ENCODE measurements at places on chromosomes 4 and X.

DNA sequence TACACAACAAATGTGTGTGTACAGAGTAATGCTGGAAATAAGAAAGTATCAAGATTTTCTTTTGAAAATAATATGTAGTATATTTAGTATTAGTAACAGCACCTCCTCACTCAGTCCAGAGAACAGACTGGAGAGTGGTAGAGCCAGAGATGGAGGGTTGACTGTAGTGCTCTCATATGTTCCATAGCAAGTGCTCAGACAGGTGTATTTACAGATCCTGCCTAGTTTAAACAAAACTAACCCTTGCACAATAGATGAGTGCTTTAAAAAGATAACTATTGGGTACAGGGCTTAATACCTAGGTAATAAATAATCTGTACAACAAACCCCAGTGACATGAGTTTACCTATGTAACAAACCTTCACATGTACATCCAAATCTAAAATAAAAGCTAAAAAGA, 381.0 kb upstream of the EMCN start:
- DNase-seq = no peak

DNA sequence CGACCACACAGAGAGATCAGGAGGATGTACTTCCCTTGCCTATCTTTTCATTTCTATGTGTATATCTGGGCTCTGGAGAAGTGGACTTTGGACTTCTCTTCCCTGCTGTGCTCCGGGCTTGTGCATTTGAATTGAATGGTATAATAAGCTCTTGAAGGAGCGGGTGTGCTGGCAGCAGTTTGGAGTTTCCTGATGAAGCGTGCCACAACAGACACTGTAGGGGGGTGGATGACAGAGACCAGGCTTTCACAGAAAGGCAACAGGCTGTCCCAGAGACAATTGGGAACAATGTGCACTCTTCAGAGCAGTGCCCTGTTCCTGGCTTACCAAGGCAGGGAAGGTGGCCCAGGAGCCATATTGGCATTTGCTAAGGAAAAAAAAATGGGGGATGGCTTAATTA, 170.1 kb downstream of the FRMPD4 start:
- no peak for DNase-seq

- DNase-seq = no peak
Measured at GRCh38 chrX:46647251-46647650, 73.7 kb downstream of the CHST7 start.

DNA sequence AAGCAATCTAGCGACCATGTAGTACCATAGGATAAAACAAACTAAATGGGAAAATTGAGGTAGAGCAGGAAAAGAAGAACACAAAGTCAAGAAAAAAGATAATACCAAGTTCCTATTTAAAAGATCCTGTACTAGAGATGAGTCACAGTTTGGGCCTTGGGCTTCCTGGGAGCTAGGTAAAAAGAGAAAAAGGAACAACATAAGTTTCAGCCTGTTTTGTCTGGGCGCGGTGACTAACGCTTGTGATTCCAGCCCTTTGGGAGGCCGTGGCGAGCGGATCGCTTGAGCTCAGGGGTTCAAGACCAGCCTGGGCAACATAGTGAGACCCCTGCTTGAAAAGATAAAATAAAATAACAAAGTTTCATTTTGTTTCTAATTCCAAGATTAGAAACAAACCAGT, 14.0 kb upstream of the TMEM156 start:
- peak; percentile 63 for DNase-seq

DNA sequence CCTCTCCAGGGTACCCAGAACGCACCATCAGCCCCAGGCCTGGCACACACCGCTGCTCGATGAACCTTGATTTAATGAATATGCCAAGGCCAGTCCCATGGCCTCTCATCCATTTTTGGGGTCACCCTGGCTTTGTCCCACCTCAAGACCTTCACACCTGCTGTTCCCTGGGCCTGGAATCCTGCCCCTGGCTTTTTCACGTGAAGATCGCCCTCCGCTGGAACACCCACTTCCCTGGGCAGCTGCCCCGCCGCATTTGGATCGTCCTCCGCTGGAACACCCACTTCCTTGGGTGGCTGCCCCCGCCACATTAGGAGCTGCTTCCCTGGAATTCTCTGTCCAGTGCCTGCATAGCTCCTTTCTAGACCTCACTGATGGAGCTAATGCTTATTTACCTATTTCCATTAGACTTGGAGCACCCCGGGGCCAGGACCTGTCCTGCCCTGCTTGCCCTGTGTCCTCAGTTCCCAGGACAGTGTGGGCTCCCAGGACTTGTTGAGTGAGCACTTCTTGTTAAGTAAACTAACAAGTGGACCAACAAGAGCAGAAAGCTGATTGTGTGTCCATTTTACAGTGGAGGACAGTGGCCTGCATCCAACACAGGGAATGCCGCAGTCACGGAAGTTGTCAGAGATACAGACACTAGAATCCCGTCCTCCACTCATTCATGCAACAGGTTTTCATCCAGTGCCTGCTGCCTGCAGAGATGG, 12.5 kb downstream of the BLOC1S4 start:
- DNase-seq = no peak

DNA sequence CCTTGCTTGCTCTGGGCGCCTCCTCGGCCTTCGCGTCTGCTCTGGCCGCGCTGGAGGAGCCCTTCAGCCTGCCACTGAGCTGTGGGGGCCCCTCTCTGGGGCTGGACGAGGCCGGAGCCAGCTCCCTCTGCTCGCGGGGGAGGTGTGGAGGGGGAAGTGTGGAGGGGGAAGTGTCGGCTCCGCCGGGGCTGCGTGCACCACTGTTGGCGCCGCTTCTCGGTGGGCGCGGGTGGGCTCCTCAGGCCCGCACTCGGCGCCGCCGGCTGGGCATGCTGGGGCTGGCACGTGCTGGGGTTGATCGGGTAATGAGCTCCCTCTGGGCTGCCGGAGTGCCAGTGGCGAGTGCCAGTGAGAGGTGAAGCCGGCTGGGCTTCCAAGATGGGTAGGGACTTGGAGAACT, 116.7 kb downstream of the CPXCR1 start:
- DNase-seq = no peak

GRCh38 chr4:152307669-152308068, 228.2 kb downstream of the FBXW7 start:
- DNase-seq = no peak

Data from RWPE1 (cell line).